WTC11 (cell line): ENCODE measurements at places on chromosomes 12 and 14. TPM values are rescaled to one million over a fixed set of nuclear protein-coding genes. Genes with fewer than 3 reads are reported as not detected.

GRCh38 chr14:102288139-102288538 is 16.8 kb downstream of the MOK start:
- no peak overlapping the region for H3K4me3 ChIP-seq
- DNase-seq, result no peak
- no peaks in the 10 kb centered on the region for H3K27me3 ChIP-seq
- no peaks in the 10 kb centered on the region for H3K4me1 ChIP-seq

- H3K27me3 ChIP-seq, result no peaks in the 10 kb centered on the region
- H3K4me3 ChIP-seq, result no peak overlapping the region
- no peak for DNase-seq
Measured at GRCh38 chr14:77102154-77102553, 4.1 kb downstream of the CIPC start.

- H3K36me3 ChIP-seq, result no peaks in the 10 kb centered on the region
- H3K27me3 ChIP-seq, result no peaks in the 10 kb centered on the region
- H3K27ac ChIP-seq, result no peak overlapping the region
- H3K4me3 ChIP-seq, result no peak overlapping the region
- DNase-seq, result no peak
Measured at GRCh38 chr12:42162965-42163364, 18.3 kb upstream of the GXYLT1 start.

- no peaks in the 10 kb centered on the region for H3K4me1 ChIP-seq
- no peak overlapping the region for H3K27ac ChIP-seq
- no peaks in the 10 kb centered on the region for H3K36me3 ChIP-seq
- no peak for DNase-seq
Measured at GRCh38 chr12:98612696-98613334, 19.3 kb downstream of the SLC25A3 start.

DNA sequence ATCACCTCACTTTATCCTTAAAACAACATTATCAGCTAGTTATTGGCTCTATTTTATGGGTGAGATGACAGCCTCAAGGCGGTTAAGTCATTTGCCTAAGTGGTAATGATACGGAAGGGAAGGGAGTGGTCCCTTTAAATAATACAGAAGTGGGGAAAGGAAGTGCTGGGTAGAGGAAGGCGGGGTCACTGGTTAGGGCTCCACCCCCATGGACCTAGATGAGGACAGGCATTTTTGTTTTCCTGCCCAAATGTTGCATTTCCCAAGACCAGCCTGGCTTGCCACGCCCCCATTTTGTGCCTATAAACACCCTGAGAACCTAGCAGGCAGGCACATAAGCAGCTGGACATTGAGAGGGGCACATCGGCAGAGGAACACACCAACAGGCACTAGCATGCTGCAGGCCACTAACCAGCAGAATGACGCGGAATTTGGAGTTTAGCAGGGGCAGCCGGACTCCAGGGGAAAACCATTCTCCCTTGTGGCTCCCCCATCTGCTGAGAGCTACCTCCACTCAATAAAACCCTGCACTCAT is 100.9 kb downstream of the EPS8 start:
- peak overlapping the region; percentile 39 for H3K4me3 ChIP-seq
- H3K27me3 ChIP-seq, result no peaks in the 10 kb centered on the region
- H3K4me1 ChIP-seq, result peaks cover 12% of the 10 kb centered on the region
- H3K36me3 ChIP-seq, result no peaks in the 10 kb centered on the region
- peak; percentile 34 for DNase-seq

DNA sequence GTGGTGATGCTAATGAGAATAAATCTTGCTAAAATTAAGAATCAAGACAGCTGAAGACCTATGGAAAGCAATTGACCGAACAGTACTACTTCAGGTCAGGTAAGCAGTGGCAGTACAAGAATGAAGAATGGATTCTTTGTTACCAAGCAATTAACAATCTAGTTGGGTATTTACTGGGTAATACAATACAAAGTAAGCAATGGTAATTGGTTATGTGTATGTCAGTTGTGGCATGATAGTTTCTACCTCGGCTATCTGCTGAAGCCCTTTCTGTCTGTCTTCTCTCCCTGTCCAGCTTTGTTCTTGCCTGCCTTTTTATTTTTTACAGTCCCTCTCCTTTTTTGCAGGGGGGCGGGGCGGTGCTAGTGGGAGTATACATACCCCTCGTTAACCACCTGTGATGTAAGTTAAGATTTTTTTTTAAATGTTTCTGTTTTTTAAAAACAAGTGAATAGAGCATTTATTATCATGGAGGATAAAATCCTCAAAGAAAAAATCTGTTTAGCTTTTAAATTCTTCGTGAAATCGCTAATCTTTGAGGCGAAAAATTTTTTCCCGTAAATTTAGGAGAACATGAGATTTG is 75.9 kb downstream of the RCOR1 start:
- DNase-seq, result no peak
- H3K4me1 ChIP-seq, result peaks cover 47% of the 10 kb centered on the region
- no peaks in the 10 kb centered on the region for H3K27me3 ChIP-seq
- H3K4me3 ChIP-seq, result no peak overlapping the region
- H3K36me3 ChIP-seq, result peaks cover 11% of the 10 kb centered on the region

GRCh38 chr12:31369712-31370521 is 44.0 kb upstream of the SINHCAF start:
- H3K27ac ChIP-seq, result peak overlapping the region; percentile 100
- peak overlapping the region; percentile 70 for H3K4me3 ChIP-seq
- H3K36me3 ChIP-seq, result no peaks in the 10 kb centered on the region
- H3K4me1 ChIP-seq, result peaks cover 46% of the 10 kb centered on the region
- peak; percentile 29 for DNase-seq

DNA sequence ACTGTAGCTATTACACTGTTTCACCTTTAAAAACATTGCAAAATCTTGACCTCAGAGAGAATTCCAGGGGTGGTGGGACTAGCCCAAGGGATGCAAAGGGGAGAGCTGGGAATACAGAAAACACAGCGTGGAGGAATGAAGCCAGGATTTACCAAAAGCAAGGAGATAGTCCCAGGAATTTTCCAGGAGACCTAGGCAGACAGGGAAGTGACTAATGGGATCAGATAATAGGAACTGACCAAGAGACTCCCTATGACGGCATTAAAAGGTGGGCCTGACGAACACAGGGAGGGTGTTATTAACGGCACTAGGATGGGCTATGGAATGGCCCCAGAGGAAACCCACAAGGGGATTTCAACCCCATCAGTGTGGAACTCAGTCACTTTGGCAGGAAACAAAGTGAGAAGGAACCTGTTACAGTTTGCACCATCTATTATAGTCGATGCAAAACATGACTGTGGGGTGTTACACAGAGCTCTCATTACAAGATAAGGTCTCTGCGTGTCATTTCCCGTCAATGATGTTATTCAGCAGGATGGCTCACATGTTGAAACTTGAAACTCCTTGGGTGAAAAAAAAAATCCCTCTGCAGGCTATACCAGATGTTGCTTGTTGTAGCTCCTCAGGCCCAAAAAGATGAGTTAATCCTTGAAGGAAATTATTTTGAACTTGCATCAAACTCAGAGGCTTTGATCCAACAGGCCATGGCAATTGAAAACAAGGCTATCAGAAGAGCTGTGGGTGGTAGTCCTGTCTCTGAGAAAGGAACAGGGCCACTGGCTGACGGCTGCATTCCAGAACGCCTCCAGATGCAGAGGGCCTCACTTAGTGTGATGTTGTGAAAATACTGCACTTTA is 58.7 kb downstream of the DRAM1 start:
- no peak for DNase-seq
- no peaks in the 10 kb centered on the region; the same call in 1 of the 2 replicates for H3K27me3 ChIP-seq
- no peaks in the 10 kb centered on the region for H3K36me3 ChIP-seq
- H3K4me3 ChIP-seq, result no peak overlapping the region
- peaks cover 23% of the 10 kb centered on the region for H3K4me1 ChIP-seq

The KLRB1 gene
- not detected in 3 replicates for total RNA-seq
